Right lung (tissue), 10 donors: ENCODE measurements at places on chromosomes 5 and 9.

DNA sequence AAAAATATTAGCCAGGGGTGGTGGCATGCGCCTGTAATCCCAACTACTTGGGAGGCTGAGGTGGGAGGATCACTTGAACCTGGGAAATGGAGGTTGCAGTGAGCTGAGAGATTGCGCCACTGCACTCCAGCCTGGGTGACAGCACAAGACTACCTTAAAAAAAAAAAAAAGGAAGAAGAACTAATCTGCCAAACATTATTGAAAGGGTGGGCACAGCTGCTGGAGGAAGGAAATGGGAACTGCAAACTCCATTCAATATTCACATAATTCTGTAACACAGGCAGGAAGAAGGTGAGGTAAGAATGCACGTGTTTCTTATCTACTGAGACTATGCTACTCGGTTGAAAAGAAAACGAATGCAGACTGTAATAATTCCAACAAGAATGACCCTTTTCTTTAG is 121.1 kb upstream of the GNA14 start:
- DNase-seq: no peak

- DNase-seq: no peak
These were observed 55.1 kb downstream of the ASS1 start for GRCh38 chr9:130499804-130500263.

DNA sequence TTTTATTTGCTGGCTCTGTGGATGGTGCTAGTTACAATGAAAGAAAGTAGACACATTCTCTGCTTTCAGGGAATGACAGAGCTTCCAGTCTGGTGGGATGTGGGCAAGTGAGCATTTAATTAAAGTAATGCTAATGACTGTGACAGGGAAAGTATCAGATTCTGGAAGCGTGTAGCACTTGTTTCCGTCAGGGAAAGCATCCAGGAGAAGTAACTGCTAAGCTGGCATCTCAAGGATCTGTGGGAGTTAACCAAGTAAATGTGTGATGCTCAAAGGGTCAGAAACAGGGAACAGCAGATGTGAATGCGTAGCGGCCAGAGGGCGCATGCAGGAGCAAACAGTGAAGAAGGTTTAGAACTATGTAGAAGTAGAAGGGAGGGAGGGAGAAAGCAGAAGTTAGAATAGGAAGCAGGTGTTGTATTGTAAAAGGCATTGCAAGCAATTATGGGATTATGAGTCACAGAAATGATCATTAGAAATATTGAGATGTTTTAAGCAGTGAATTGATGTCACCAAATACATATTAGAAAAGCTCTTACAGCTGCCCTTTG is 12.2 kb downstream of the KLHL9 start:
- DNase-seq: no peak

DNA sequence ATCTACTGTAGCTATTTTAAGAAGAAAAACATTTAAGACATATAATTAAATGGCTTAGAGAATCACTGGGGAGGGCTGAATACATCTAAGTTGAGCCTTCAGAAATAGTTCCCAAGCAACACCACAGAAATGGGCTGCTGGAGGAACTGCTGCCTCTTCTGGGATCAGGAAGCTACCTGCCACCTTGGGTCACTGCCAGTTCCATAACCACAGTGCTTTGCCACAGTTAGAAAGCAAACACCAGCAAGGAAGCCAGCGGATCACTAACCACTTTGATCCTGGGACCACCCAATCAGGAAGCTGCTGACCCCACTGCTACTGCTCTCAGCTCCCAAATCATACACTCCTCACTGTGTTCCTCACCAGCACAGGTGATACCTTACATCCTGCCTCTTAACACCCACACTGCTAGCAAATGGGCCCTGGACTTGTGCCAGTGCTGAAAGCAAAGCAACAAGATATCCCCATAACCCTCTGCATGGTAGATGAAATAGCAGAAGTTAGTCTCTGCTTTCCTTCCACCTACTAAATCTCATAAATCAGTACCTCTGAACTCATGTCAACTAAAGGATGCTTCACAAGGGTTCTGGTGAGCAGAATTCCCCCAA is 346.9 kb downstream of the DEPDC1B start:
- DNase-seq: no peak

DNA sequence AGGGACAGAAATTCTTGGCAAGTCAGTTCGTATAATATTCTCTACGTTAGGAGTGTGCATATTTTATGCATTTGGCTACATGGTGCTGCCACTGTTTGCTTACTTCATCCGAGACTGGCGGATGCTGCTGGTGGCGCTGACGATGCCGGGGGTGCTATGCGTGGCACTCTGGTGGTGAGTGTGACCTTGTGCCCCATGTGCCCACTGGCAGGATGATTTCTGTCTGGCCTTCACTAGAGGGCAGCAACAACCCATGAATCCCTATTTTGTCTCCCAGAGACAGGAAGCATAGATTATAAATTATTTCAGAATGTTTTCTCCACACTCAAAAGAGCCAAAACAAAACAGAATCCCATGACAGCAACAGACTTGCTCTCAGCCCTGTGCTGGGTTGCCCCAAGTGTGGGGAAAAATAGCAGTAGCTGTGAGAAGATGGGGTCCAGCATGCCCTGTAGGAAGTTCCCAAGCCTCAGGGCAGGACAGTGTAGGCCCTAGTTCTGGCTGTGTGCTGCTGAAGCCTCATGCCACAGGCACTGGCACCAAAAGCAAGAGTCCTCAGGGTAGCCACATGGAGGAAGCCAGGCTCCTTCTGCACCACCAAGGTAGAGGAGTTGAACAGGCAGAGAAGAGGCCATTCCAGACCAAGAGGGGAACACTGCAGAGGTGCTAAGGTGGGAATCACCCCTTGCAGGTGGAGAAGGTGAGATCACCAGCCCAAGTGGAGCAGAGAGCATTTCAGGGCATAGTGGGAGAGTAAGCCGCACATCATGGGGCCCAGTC is 16.0 kb downstream of the SLC22A5 start:
- DNase-seq: peak; percentile 56

GRCh38 chr9:104556830-104557634 is 11.9 kb upstream of the OR13C8 start:
- DNase-seq: no peak

GRCh38 chr9:72465593-72465984 is 55.8 kb upstream of the TMC1 start:
- no peak for DNase-seq

- DNase-seq: no peak
These were observed 44.9 kb upstream of the LIFR start for GRCh38 chr5:38601133-38601862.

GRCh38 chr9:77879437-77879943 is 152.1 kb downstream of the GNAQ start:
- DNase-seq: no peak

DNA sequence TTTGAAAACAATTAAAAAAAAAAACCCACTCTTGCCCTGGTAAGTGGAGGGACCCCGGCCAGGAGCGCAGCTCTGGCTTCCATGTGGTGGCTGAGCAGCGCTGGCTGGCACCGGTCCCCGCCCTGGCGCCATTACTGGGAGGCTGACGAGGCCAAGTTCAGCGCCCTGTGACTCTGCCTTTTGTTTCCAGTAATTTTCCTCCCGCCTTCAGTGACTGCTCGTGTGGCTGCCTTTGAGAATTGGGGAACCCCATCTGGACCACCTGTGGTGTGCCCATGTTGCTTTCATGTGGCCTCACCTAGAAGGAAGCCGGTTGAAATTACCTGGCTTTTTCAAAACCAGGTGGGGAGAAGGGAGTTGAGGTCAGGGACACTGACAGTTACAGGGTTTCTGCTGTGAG is 136.1 kb downstream of the GAPVD1 start:
- DNase-seq: no peak

GRCh38 chr5:4258170-4258569 is 662.5 kb downstream of the IRX1 start:
- no peak for DNase-seq

DNA sequence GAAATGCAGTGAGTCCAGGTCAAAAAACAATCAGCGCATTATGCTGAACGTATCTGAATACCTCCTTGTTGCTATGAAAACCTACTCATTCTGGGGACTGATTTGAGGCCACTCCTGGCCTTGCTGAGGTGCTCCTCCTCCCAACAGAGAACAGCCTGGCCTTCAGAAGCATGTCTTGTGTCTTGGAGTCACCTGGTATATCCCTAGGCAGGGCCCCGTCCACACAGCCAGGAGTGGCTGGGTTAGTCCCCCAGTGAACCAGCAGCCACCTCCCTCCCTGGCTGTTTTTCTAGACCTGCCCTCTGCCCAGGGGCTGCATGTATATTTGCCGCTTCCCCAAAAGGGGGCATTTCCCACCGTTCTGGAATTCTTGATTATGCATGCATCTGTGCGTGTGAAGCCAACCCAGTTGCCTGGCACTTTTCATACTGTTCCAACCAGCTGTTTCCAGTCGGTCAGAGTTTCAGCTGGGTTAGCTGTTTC is 99.2 kb upstream of the SPATA31C2 start:
- DNase-seq: peak; percentile 45

GRCh38 chr9:121537283-121537682 is 37.6 kb upstream of the GGTA1 start:
- DNase-seq: no peak

- DNase-seq: no peak
These were observed 21.2 kb downstream of the SPATA31D3 start for GRCh38 chr9:81964218-81965171.

- no peak for DNase-seq
These were observed 169.1 kb downstream of the DMRT2 start for GRCh38 chr9:1219284-1219683.

DNA sequence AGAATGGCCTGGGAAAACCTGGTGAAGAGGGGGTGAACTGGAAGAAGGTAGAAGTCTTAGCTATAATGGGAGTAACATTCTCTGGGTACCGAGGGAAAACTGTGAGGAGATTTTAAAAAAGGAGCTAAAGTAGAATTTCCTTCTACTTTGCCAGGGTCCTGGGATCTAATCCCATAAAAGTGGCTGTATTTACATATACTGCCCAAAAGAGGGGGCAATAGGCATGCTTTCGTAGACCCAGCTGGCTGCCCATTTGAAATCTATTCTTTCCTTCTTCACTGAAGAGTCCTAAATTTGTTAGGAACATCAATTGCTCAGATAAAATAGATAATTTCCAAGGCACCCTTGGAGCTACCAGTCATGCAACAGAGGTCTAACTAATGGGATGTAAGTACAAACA is 159.2 kb downstream of the CDC42SE2 start:
- DNase-seq: no peak

- no peak for DNase-seq
These were observed 9.6 kb upstream of the SSBP2 start for GRCh38 chr5:81760521-81760920.

DNA sequence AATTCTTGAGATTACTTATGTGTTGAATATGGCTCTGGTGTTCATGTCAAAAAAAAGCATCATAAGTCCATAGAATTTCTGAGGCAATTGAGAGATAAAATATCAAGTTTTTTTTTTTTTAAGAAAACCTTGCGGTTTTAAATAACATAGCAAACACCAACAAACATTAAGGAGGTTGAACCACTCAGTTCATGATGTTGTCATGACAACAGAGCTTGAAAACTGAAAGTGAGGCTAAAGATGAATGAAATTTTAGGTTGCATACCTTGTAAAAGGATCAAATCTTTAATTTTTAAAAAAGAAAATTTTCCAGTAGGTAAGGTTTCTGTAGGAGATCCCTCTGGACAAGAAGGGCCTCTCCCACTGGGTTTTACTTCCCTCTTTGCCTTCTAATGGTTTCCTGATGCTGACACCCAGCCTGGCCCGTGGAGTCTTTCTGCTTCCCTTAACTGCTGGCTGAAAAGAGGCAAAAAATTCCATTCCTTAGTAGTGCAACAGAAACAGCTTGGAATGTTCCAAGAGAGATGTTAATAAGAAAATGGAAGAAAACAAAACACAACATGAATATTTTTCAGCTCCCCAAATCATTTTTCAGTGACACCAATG is 60.0 kb upstream of the FER start:
- DNase-seq: no peak

DNA sequence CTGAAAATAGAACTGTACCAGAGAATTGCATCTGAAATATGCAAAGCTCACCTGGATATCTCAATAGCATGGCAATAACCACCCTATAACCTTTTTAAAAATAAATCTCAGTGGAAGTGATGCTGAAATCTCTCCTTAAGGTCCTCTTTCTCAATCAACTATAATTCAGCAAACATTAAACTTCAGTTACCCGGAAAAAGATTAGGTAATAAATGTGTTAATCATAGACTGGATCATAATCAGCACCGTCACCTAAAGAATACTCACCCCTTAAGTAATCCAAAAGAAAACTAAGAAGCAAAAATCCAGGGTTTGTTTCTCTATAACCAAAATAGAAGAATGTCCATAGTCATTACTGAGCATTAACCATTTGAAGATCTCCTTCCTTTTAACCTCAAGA is 44.3 kb upstream of the DENND4C start:
- no peak for DNase-seq

GRCh38 chr5:115849258-115849798 is 7.6 kb downstream of the AP3S1 start:
- no peak for DNase-seq

- DNase-seq: no peak
These were observed 331.2 kb downstream of the NR2F1-AS1 start for GRCh38 chr5:93249651-93250289.

DNA sequence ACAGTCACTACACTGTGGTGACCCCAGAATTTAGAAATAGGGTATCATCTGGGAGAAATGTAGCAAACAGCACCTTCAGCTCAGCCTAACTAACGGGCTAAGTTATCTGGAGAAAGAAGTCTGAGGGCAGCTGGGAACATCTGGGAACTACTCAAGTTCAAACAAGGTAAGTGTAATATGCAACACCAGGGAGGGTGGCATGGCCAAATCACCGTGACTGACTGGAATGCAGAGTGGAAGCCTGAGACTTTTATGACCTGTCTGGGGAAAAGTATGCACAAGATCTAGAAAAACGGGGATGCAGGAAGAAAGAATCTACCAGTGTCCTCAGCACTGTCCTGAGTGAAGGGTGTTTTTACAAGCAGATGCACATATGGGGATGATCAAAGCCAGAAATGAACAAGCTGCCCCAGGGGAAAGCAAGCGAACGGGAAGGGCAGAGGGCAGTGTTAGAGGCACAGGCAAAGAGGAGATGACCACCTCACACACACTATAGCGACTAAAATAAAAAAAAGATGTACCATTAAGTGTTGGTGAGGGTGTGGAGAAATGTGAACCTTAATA is 59.9 kb downstream of the SERINC5 start:
- DNase-seq: no peak

DNA sequence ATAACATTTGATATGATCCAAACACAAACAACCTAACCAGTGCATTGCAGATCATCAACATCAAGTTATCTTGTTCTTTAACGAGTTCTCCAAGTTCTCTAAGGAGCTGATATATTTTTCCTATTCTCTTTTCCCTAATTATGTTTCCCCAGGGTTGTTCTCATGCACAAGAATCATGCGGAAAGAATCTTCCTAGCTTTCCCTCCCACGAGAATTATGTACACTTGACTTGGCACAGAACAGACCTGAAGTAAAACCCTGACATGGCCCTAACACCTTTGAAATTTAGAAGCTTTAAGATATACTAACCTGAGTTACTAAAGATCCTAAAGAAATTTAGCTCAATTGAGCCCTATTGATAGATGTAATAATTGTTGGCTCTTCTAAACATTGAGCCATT is 110.7 kb upstream of the FST start:
- no peak for DNase-seq
